Dermis microvascular lymphatic vessel endothelial cell (primary cell): ENCODE measurements at places on chromosomes 3 and 15. TPM values are rescaled to one million over a fixed set of nuclear protein-coding genes. Genes with fewer than 3 reads are reported as not detected.

The SLC9C1 gene
- under 0.01 and 0.13 TPM in 2 replicates for total RNA-seq

DNA sequence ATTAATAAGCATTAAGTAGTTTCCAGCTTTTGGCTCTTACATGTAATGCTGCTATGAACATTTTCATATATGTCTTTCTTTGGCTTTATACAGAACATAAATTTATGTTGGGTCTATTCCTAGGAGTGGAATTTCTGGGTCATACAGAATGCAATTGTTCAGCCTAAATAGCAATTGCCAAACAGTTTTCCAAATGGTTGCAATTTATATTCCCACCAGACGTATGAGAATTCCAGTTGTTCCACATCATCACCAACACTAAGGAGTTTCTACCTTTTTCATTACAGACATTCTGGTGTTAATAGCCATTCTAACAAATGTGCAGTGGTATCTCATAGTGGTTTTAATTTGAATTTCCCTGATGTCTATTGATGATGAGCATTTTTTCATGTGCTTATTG is 160.1 kb upstream of the TMC3 start:
- no peak for DNase-seq

- no peak for DNase-seq
Measured at GRCh38 chr3:115626006-115626409, 2.7 kb downstream of the GAP43 start.

DNA sequence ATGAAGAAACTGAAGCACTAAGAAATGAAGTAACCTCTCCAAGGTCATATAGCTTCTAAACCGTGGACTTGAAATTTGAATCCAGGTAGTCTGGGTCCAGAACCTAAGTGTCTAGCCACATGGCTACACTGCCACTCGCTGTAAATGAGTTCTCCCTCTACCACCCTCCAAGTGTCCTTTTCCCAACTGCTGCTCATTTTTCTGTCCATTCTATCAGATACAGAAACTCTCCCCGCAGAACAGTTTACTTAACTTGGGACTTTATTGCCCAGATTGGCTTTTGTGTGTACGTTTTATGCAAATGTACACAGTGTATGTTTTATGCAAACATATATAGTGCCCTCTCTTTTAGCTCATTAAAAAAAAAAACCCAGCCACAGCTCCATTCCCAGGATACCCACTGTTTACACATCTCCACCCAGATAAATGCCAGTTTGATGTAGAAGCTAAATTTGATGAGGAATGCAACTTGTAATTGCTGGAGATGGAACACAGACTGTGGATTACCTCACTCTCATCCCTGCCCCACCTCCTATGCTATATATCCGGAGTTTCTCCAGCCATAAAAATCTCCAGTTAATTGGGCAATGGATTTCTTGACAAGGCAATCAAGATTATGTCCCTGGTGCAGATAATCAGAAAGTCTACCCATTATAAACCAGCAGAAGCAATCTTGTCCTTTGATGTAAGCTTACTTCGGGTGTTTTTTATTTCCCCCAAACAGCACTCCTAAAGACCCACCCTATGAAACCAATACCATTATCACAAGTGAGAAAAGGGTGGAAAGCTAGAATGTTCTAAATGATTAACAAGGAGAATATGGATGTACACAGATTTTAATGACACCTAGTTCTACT is 42.0 kb downstream of the THBS1 start:
- DNase-seq: no peak

GRCh38 chr3:52805270-52806039 is 10.9 kb downstream of the ITIH3 start:
- DNase-seq: no peak

- DNase-seq: peak; percentile 59
Measured at GRCh38 chr15:66293419-66294156, at the start of gene DIS3L. TSS of gene DIS3L (plus strand) at chr15:66293568. CDS start at chr15:66293597, 29 bp downstream.

The LTK gene
- under 0.01 TPM in 1 of 2 replicates, not detected in the other for total RNA-seq
